ENCODE measurements at places on chromosomes 12 and 14. TPM values are rescaled to one million over a fixed set of nuclear protein-coding genes. Genes with fewer than 3 reads are reported as not detected.

GRCh38 chr14:70664698-70665447 is 23.2 kb downstream of the TTC9 start:
- no peak for DNase-seq

SPIC gene
- not detected for total RNA-seq

DNA sequence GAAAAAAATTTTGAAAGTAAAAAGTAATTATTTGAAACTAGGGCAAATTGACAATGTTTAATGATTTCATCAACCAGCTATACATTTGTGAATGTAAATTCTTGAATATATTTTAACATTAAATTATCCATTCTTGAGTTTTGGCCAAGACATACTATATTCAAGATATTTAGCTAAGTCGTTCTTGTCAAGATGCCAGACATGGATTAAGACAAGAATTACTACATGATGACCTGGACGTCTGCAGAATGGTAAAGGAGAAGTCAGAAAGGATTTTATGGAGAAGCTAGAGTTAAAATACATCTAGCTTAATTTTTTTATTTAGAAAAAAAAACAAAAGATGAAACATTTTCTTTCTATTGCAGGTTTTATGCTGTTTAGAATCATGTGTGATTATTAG is 255.8 kb downstream of the TMTC2 start:
- DNase-seq: no peak

MYF6 gene
- total RNA-seq: not detected

MUCL1 gene
- not detected for total RNA-seq

DNA sequence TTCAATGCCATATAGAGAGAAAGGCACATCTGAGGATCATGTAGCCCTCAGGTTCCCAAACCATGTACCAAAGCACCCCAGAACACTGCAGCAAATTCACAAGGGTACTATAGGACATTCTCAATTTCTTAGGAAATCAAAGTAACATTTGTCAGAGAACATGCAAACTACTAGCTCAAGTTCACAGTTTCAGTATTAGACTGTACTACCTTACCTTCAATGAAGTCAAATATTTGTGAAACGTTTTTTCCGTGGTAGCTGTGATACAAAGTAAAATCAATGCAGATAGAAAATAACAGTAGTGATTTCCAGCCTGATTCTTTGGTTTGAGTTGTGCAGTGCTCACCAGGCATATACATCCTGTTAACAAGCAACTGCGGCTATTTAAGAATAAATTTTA is 197.1 kb downstream of the MED13L start:
- no peak for DNase-seq

TDRD9 gene
- total RNA-seq: 0.60 TPM

DNA sequence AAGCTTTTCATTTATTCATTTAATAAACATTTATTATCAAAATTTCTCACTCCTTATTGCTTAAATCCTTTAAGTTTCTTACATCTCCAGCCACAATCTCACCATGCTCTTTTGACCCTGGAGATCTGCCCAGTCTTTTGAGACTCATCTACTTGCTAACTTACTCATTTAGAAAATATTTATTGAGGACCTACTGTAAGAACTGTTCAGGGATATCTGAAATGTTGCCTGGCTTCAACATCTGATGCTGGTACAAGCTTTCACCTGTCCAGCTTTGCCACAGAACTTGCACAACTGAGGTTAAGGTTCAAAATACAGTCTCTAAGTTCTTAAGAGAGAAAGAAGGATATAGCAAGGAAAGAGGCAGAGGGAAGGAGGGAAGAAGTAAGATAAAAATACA is 17.5 kb upstream of the GXYLT1 start:
- DNase-seq: no peak

DNA sequence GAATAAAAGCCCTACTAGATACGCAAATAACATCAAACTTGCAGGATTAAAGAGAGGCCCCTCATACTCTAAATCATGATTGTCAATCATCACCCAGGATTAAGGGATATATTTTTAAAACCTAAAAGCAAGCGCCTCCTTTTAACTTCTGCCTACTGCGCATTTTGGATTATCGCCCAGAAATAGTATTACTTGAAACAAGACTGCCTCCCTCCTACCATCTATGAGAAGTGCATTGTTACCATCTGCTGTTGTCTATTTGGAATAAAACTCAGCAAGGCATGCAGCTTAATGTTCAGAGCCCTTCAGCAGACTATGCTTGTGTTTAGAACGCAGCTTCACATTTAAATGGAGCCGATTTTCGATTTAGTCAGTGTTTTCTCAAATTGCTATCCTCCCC is 79.6 kb downstream of the EXOC5 start:
- DNase-seq: no peak

DNA sequence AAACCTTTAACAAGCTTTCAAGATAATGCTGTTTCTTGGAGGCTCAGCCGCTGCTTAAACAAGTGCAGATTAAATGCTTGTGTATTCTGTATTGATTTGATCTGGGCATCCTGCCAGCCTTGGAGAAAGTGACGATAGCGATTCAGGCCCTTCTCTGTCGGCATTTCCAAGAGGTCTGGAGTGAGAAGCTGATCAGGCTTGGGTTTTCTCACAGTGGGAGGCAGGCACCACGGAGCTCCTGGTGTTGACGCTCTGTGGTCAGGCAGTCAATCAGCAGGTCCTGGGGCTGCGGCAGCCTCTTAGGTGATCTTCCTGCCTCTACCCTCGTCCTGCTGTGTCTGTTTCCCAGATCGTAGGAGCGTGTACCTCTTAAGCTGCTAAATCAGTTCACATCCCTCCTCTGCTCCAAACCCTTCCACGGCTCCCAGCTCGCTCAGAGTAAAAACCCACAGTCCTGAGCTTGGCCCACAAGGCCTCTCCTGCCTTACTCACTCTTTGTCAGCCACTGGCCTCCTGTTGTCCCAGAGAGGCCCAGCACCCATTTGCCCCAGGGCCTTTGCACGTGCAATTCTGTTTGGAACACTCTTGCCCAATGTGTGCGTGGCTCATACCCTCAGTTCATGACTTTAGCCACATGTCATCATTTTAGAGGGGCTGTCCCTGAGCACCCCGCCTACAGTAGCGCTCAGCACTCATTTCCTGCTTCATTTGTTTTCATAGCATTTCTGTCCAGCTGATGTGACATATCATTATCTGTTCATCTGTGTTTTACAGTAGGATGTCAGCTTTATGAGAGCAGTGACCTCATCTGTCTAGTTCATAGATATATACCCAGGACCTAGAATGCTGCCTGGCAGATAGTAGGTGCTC is 155.4 kb downstream of the AACS start:
- no peak for DNase-seq
